A549 treated with CORT108297 at 1 μM for 4 hours (cell line): ENCODE measurements at places on chromosomes 6 and 20. TPM values are rescaled to one million over a fixed set of nuclear protein-coding genes. Genes with fewer than 3 reads are reported as not detected.

LY6G5C gene
- total RNA-seq, result 1.1 to 2.0 TPM (median 1.6 TPM) in 5 replicates

TAGAP gene
- not detected in 5 replicates for total RNA-seq

RAD21L1 gene
- total RNA-seq, result 0.09 TPM in 1 of 5 replicates, not detected in the others

FILIP1 gene
- total RNA-seq, result 0.18 to 0.53 TPM (median 0.32 TPM) in 5 replicates

RAMACL gene
- 0.13 to 0.20 TPM (median 0.16 TPM) in 4 of 5 replicates, not detected in the other for total RNA-seq

PPIL6 gene
- 1.4 to 2.9 TPM (median 2.6 TPM) in 5 replicates for total RNA-seq

NRM gene
- total RNA-seq, result 20.0 to 29.7 TPM (median 29.0 TPM) in 5 replicates

CRIP3 gene
- total RNA-seq, result 0.44 to 1.1 TPM (median 0.52 TPM) in 5 replicates

COL9A3 gene
- 0.37 to 0.84 TPM (median 0.55 TPM) in 5 replicates for total RNA-seq

PRSS35 gene
- total RNA-seq, result 0.05 to 0.14 TPM (median 0.07 TPM) in 5 replicates

MYLIP gene
- total RNA-seq, result 2.5 to 3.6 TPM (median 3.2 TPM) in 5 replicates

BLTP3A gene
- total RNA-seq, result 4.5 to 6.1 TPM (median 5.4 TPM) in 5 replicates

TMEM30A gene
- total RNA-seq, result 34.2 to 46.9 TPM (median 43.3 TPM) in 5 replicates

GFRA4 gene
- total RNA-seq, result not detected in 5 replicates

PNLDC1 gene
- 0.06 to 0.13 TPM (median 0.07 TPM) in 5 replicates for total RNA-seq

VIP gene
- not detected in 5 replicates for total RNA-seq

ECHDC1 gene
- total RNA-seq, result 36.2 to 68.5 TPM (median 36.6 TPM) in 5 replicates

SLC32A1 gene
- not detected in 5 replicates for total RNA-seq

TGM3 gene
- total RNA-seq, result 0.03 TPM in 3 of 5 replicates, not detected in the others

PNISR gene
- 20.4 to 31.2 TPM (median 28.4 TPM) in 5 replicates for total RNA-seq

DYNLRB1 gene
- total RNA-seq, result 227 to 240 TPM (median 231 TPM) in 5 replicates

SMLR1 gene
- not detected in 5 replicates for total RNA-seq

SIRPB2 gene
- 0.06 TPM in 2 of 5 replicates, not detected in the others for total RNA-seq
